ENCODE measurements at places on chromosomes 3 and 15.

DNA sequence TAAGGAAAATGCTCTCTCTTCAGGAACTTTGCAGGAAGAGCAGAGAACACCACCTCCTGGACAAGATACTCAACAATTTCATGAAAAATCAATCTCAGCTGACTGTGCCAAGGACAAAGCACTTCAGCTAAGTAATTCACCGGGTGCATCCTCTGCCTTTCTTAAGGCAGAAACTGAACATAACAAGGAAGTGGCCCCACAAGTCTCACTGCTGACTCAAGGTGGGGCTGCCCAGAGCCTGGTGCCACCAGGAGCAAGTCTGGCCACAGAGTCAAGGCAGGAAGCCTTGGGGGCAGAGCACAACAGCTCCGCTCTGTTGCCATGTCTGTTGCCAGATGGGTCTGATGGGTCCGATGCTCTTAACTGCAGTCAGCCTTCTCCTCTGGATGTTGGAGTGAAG lies 200.5 kb downstream of the AKAP13 start:
- no peak for DNase-seq

- DNase-seq, result no peak
Measured at GRCh38 chr3:114447950-114448479, 154.2 kb downstream of the TIGIT start.

DNA sequence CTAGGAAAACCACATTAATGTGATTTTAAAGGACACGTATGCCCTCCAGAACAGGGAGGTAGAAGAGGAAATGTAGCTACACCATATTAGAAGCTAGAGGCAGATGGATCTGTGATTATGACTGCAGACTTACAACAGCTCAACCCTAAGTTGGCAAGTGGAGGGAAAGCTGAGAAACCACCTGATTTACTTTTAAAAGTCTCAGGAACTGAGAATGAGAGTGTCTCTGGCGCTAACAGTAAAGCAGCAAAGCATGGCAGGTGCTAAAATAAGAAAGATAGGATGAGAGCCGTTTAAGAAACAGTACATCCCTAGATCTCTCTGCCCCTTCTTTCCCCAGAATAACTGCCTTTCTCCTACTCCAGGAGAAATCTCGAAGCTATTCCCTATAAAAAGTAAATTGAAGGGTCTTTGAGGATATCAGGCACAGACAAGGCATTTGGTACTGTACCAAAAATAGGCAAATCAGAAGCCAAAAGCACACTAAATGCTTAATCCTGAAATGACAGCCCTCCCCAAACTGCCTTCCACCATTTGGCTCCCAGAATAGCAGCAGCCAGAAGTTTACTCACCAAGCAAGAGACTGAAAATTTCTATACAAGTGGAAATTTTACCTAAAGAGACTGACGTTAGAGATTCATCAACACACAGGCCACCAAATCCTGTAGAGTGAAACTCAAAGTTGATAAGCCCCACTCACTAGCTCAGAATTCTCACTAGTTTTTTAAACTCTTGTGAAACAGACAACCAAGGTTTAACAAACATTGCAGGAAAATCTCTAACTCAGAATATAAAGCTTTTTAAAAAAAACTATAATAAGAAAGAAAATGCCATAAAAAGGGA lies 34.3 kb upstream of the PARP14 start:
- DNase-seq, result no peak

DNA sequence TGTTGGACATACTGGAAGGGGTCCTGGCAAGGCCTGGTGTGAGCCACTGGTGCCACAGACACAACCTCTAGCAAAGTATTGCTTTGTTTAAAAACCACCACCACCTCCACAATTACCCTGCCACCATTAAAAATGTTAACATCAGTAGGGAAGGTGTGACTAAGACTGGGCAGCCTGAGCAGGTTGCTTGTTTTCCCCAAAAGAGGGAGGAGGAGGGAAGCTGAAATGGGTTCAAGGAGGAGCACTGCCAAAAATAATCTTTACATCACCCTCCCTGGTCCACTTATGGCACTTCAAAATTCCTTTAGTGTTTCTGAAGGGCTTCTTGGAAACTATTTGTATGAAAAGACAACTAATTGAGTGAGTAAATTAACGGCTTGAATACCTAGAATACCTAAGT lies 99.8 kb upstream of the FGF7 start:
- no peak for DNase-seq

- no peak for DNase-seq
Measured at GRCh38 chr3:130854208-130854864, 39.5 kb upstream of the ATP2C1 start.

DNA sequence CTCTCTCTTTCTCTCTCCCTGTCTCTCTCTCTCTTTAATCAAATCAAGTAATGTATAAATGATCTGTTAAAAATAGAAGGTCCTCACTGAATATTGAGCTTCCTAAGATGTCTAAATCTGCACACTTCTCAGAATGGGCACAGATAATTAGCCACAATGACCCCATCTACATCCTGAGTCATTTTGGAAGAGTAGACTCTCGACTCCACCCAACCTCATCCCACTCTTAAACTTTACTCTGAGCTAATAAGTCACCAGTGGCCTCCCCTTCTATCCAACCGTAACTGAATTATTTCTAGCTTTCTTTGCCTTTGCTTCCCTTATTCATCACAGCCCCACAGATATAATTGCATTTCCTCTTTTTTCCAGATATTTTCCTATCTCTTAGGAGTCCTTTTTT lies 326.5 kb upstream of the ZNF717 start:
- no peak for DNase-seq

- no peak for DNase-seq
Measured at GRCh38 chr3:146585156-146585555, 20.0 kb downstream of the PLSCR5 start.

DNA sequence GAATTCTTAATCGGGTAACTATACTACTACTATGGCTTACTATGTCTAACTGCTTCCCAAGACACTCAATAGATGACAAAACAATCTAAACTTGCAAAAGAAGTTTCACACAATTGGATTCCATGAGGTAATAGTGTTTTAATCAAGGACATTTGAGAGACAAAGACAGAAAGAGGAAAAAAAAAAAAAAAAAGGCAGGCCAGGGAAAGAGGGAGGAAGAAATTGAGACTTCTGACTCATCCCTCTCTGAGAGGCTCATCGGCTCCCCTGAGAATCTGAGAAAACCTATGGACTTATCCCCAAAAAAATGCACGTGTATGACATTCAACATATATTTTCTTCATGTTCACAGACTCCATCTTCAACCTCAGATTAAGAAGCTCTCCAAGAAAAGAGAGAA lies 61.0 kb downstream of the SCAPER start:
- no peak for DNase-seq

- no peak for DNase-seq
Measured at GRCh38 chr15:83170474-83171165, 37.0 kb downstream of the HDGFL3 start.

DNA sequence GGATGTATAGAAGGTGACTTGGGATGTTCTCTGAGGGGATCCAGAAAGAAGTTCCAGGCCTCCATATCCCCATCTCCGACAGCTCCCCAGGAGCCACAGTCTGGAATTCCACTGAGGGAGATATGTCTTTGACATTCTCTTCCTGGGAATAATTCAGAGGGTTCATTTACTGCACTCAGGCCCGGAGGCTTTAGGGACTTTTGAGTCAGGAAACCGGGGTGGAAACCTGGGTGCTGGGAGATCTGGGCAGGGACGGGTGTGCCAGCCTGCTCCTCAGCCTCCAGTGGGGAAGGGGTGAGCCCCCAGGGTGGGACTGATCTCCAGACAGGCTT lies 147.7 kb downstream of the SMAD6 start:
- no peak for DNase-seq

DNA sequence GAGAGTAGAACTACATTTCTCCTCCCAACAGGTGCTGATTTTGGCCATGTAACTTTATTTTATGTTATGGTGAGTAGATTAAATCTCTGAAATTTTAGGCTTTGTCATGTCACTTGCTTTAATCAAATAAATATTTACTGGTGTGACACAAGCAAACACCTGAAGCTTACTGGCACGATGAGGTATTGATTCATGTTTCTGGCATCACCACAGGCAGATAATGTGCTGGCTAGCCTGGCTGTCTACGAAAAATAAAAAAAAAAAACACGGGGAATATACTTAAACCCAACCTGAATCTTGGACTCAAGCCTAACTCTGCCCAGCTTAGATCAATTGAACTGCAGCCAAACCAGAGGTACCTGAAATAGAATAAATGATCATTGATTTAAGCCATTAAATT lies 65.6 kb upstream of the CADM2 start:
- DNase-seq, result no peak
